ENCODE measurements at places on chromosomes 12 and 14.

- DNase-seq = no peak
Measured at GRCh38 chr14:21556378-21557083, 23.3 kb downstream of the OR10G3 start.

- DNase-seq = no peak
Measured at GRCh38 chr14:68741477-68741791, 51.4 kb downstream of the ZFP36L1 start.

GRCh38 chr12:19946550-19946949, 421.8 kb upstream of the PDE3A start:
- DNase-seq = no peak

- DNase-seq = no peak
Measured at GRCh38 chr14:33377596-33378390, 439.1 kb downstream of the NPAS3 start.

GRCh38 chr12:77949943-77950342, 119.2 kb downstream of the NAV3 start:
- no peak for DNase-seq

GRCh38 chr12:120239776-120240494, 25.6 kb downstream of the PXN start:
- DNase-seq = no peak

DNA sequence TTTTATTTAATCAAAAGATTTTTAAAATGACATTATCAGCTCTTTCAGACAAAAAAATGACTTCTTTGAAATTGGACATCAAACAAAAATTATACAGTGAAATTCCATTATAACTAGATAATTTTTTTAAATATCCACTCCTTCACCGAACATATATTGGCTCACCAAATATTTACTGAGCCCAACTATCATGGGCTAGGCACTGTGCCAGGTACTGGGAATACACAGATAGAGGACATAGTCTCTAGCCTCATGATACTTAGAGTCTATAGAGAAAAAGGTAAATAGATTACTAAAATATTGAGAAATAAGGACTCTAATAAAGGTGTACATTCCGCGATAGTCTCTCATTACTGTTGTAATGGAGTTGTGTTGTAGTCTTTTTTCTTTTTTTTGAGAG, 219.9 kb downstream of the SEC23A start:
- no peak for DNase-seq

DNA sequence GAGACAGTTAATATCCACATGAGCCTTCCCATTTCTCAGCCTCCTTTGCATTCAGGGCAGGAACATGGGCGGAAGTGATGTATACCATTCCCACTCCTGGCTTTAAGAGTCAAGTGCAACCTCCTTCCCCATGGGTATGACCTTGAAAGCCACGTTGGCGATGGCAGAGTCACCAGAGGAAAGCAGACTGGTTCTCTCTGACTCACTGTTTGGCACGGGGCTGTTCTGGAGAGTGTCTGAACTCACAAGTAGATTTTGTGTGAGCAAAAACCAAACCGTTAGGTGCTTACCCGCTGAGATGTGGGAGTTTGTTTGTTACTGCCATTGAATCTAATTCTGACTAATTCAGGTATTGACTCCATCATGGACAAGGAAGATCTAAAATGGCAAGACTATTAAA, 36.7 kb upstream of the PZP start:
- peak; percentile 76 for DNase-seq
